ENCODE measurements at places on chromosomes 13 and 19.
A peak's percentile ranks its signal among the peaks of the same experiment; 100 is the strongest.

- peak; percentile 48 for DNase-seq
Observed at GRCh38 chr19:50759886-50760285, 10.4 kb upstream of the GPR32 start.

DNA sequence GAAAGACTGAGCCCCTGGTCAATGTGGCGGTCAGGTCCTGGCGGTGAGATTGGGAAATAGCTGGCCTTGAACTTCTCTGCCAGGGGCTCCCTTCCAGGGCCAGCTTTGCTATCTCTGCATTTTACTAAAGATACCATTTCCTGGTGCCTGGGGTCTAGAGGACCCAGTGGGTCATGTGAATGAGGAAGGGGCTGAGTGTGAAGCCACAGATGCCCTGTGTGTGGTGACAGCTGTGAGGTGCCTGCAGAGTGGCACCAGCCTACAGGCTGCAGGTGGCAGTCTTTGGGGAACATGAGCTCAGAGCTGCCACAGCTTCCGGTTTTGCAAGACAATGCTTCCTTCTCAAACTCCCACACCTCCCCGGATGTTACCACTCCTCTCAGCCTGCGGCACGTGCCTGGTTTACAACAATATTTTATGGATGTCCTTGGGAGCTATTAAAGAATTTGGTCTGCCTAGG, 5.2 kb upstream of the MLNR start:
- DNase-seq = peak; percentile 60

- DNase-seq = no peak
Observed at GRCh38 chr19:4380254-4380727, 20.1 kb downstream of the SH3GL1 start.

GRCh38 chr13:33644581-33645543, 173.1 kb upstream of the RFC3 start:
- DNase-seq = peak; percentile 50

- DNase-seq = no peak
Observed at GRCh38 chr19:5356918-5357317, 16.3 kb upstream of the PTPRS start.

- no peak for DNase-seq
Observed at GRCh38 chr19:47032171-47032811, 12.7 kb downstream of the NPAS1 start.

- no peak for DNase-seq
Observed at GRCh38 chr13:102275969-102276368, 125.9 kb downstream of the FGF14 start.

GRCh38 chr13:20197361-20197834, 4.7 kb upstream of the GJB2 start:
- DNase-seq = peak; percentile 71

GRCh38 chr13:30408319-30409101, 13.8 kb upstream of the UBE2L5 start:
- peak; percentile 92 for DNase-seq

DNA sequence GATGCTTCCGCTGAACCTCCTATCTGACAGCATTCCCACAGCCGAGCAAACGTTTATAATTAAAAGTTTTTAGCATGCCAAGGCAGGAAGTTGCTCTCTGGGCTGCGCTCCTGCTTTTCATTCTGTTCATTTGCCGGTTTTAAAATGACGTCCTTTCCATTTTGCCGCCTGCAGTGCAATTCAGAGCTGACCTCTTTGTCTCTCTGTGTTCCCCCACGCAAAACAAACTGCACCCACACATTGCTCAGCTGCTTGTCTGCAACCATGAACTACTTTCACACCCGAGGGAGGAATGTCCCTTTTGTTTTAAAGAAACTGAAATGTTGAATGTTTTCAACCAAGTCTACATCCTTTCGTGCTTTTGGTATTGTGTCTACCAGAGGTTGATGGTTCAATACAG, 416.5 kb downstream of the EFNB2 start:
- no peak for DNase-seq

- no peak for DNase-seq
Observed at GRCh38 chr13:110447058-110447511, 114.4 kb downstream of the RAB20 start.

GRCh38 chr19:38870612-38871011, 7.5 kb downstream of the RINL start:
- DNase-seq = no peak

DNA sequence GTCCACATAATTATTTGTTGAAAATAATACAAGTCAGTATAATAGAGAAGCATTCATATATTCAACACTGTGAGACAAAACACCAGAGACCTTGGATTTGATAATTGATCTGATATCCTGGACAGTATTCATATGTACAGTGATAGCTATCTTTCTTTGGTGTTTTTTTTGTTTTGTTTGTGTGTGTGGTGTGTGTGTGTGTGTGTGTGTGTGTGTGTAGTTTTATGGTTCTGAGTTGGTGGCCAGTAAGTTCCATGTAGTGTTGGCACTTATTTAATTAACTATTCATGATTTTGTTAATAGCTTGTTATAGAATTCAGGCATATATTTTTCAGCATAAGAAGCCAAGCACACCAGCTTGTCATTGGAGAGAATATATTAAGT, 1.6 kb upstream of the ANGPTL6 start:
- no peak for DNase-seq

DNA sequence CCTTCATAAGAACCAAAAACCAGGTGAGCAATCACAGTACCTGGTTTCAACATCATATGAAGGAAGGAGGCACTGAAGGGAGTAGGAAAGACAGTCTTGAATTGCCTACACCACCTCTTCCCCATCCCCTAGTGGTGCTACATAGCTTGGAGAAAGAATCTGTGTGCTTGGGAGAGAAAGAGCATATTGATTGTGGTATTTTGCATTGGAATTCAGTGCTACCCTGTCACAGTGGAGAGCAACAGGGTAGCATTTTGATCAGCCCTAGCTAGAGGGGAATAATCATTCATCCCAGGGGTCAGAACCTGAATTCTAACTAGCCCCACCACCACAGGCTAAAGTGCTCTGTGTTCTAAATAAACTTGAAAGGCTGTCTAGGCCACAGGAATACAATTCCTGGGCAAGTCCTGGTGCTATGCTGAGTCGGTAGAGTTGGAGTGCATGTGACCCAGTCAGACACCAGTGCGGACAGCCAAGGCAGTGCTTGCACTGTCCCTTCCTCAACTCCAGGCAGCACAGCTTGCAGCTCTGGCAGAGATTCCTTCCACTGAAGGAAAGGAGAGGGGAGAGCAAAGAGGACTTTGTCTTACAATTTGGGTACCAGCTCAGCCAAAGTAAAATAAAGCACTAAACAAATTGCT, 158.7 kb downstream of the VWA8 start:
- DNase-seq = no peak

GRCh38 chr13:84137292-84137691, 255.0 kb upstream of the SLITRK1 start:
- no peak for DNase-seq

GRCh38 chr13:39038569-39039030, 344 bp downstream of the NHLRC3 start:
- DNase-seq = peak; percentile 37

DNA sequence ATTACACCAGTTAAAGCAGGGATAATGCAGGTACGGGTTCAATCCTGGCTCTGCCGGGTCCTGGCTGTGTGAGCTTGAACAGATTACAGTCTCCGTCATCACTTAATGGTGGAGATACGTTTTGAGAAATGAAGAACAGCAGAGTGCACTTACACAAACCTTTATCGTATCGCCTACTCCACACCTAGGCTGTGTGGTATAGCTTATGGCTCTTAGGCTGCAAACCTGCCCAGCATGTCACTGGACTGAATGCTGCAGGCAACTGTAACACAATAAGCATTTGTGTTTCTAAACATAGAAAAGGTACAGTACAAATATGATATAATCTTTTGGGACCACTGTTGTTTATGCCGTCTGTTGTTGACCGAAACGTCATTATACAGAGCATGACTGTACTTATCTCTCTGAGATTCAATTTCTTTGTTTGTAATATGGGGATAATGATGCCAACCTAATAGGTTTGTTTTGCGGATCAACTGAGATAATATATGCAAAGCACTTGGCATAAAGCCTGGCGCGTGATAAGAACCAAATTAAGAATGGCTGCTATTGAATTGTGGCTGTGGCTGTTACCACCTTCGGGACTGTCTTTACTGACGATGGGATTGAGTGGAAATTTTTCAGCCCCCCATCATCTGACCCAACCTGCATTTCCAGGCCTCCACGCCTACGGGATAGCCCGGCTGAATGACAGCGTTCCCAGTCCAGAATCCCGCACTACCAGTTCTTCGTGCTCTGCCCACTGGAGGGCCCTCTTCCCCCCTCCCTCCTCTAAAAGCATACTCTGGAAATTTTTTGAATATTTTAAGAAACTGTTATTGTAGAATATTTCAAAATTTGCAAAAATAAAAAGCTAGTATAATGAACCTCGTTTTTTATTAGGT, 11.2 kb downstream of the KRTDAP start:
- no peak for DNase-seq

DNA sequence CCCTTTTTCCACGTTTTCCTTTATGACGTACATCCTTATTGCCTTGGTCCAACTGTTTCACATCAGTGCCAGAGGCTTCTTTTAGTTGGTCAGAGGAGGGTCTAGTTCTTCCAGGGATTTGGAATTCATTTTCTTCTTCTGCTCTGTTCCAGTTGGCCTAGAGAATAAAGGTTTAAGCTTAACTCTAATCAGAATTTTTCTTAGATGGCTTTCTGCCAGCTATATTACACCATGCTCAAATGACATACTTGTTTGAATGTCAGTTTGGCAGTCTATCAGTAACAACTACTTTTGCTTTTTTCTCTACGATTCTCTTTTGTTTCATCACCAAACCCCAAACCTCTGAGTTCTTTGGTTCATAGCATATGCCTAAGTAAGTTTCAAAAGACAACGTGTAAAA, 16.8 kb downstream of the SPART start:
- DNase-seq = peak; percentile 47

GRCh38 chr13:113468472-113469201, 15.3 kb upstream of the ADPRHL1 start:
- no peak for DNase-seq

- no peak for DNase-seq
Observed at GRCh38 chr19:45151320-45151719, 9.5 kb downstream of the NKPD1 start.

DNA sequence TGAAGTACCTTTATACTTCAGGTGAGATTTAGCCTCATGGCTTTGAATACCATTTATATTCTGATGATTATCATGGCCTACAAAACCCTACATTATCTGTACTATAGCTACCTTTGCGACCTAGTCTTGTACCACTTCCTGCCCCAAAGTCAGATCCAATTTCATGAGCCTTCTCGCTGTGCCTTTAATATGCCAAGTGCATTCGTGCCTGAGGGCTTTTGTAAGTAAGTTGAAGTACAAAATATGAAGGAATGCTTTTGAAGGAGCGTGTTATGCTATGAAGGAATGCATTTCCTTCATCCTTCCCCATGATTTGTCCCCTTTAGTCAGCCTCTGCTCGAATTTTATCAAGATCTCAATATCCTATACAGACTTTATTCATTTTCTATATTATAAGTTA, 9.2 kb upstream of the RASL11A start:
- DNase-seq = no peak

GRCh38 chr19:45646345-45646698, 7.1 kb upstream of the EML2 start:
- no peak for DNase-seq

DNA sequence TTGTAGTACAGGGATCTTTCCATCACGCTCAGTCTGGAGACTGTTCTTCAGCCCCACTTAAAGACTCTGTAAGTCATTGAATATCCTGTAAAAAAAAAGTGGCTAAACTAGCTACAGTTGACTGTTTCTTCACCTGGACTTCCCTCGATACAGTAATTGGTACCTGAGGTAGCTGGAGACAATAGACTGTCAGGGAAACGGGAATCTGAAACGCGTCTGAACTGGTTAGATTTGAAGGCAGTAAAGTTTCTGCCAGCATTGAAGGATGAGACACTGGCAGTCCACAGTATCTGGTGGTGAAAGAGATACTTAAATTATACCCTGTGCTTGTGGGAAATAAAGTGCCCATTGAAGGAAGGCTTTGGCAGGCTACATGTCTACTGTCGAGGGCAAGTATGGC, 550.5 kb downstream of the IRS2 start:
- no peak for DNase-seq

DNA sequence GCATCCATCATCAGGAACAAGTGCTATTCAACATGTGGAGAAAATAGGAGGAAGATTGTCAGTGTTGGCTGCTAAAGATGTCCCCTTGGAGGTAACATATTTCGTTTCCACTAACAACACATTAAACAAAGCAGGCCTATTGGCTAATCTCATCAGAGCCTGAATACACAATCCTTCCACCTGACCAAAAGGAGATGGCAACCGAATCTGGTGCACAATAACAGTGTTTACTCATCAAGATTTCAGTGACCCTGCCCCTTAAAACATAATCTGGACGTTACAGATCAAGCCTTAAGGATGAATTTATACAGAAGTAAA, 582.5 kb downstream of the EFNB2 start:
- DNase-seq = no peak

- DNase-seq = no peak
Observed at GRCh38 chr13:19766591-19766990, 16.2 kb downstream of the PSPC1 start.

DNA sequence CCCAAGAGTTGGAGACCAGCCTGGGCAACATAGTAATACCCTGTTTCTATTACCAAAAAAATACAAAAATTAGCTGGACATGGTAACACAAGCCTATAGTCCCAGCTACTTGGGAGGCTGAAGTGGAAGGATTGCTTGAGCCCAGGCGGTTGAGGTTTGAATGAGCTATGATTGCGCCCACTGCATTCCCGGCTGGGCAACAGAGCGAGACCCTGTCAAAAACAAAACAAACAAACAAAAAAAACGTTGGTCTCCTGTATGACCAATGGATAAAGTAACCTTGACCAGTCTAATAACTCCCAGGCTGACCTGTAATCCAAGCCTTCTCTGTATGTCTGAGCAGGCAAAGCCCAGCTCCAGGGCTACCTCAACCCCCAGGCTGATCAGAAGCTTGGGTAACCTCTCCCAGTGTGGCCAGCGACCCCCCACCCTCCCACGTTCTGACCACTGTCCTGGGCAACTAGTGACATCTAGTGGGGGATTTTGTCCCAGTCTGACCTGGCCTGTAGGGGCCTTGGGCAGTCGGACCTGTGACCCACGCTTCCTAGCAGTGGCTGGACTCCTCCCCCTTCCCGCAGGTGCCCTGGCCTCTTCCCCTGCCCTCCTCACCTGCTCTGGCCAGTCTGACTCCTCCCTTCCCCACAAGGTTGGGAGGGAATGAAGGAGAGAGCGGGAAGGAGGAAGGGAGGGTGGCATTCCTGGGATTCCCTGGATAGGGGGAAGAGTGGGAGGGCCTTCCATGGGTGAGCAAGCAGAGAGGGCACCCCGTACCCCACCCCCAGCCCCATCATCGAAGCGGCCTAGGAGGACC, 1.0 kb upstream of the BCAM start:
- peak; percentile 35 for DNase-seq

GRCh38 chr13:102443249-102443648, 41.4 kb upstream of the FGF14 start:
- DNase-seq = no peak

DNA sequence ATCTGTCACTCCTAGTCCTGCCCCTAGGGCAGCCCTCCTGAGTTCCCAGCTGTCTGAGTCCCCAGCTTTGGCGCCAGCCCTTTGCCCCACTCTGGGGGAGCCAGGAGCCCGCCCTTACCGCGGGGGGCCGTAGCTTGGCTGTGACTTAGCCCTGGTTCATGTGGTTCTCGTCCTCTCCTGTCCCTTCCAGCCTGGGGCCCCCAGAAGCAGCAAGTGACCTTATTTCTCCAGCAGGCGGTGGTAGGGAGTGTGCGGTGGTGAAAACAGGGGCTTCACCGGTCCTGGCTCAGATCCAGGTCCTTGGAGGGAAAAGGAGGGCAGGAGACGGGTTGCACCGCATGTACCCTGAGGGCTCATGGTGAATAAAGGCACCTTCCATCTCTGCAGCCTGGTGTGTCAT, 7.9 kb downstream of the GIPC3 start:
- DNase-seq = no peak

- no peak for DNase-seq
Observed at GRCh38 chr19:17527326-17527725, 15.9 kb downstream of the PGLS start.
